Cortex of kidney (tissue), 1 donor: ENCODE measurements at places on chromosomes 3 and 15.

DNA sequence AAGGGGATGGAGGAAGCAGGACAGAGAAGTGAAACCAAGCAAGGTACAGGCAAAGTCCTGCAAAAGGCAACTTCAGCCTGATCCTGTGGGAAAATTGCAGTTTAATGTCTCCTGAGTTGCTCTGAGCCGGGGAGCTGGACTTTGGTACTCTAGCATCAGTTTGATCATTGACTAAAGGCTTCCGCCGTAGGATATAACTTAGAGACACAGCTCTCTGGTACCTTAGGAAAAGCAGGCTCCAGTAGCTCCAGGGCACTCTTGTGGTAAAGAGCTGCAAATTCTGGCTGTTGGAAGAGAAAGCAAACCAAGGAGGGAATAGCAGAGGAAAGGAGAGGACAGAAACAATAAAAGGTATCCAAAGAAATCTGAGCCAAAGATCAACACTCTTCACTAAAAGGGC is 521.1 kb downstream of the PLOD2 start:
- DNase-seq: no peak

DNA sequence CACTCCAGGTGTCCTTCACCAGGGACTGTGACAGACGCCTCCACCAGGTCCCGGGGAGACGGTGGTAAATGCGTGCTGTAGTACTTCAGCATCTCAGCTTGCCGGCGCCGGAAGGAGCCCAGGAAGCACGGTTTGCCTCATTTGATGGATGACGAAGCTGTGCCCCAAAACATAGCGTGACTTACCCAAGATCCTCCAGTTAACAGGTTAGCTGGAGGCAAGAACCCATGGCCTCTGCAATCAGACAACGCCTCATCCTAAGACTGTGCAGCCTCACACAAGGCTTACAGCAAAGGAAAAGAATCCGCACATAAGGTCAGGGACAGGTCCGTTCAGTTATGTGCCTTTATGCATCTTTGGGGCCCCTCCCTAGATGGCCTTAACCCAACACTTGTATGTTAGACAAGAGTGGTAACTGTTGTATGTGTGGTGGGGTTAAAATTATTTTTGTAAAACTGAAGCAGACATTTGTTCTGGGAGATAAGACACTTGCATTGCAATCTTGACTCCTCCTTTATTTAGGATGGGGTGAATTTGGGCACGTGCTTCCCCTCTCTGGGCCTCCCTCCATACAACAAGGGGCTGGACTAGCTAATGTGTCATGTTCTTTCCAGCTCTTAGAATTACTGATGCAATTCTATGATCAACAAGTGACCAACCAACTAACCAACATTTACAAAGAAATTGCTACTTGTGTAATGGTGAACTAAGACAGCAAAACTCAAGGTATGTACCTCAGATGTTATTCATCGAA is 39.4 kb downstream of the VGLL4 start:
- no peak for DNase-seq

DNA sequence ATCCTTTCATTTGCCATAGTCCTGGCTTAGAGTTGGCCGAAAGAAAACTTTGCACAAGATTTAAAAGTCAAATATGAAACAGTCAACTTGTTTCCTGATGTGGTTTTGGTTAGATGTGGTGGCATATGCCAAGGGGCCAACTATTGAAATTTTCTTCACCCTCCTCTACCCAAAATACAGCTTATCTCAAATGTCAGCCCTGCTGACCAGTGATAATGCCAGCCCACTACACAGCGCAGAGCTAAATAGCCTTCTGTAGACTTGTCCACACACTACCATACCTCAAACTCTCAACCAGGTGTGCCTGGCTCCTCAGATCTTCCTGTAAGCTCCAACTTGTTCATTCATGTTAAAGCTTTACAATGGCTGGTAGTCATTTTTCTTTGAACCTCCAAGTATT is 368.5 kb upstream of the STAC start:
- no peak for DNase-seq

GRCh38 chr3:194235160-194235559 is 99.2 kb downstream of the HES1 start:
- no peak for DNase-seq

- no peak for DNase-seq
These were observed 6.6 kb upstream of the KBTBD8 start for GRCh38 chr3:66991459-66991858.
